ENCODE measurements at places on chromosomes 1 and 21.
A peak's percentile ranks its signal among the peaks of the same experiment; 100 is the strongest.

GRCh38 chr1:232684371-232685105, 54.6 kb upstream of the SIPA1L2 start:
- DNase-seq, result no peak

GRCh38 chr1:1627829-1628753, 3.9 kb upstream of the MMP23B start:
- no peak for DNase-seq

GRCh38 chr1:84686223-84686622, 4.0 kb downstream of the SSX2IP start:
- DNase-seq, result no peak

GRCh38 chr1:28811766-28812668, at the start of gene OPRD1:
OPRD1 (plus strand) TSS chr1:28812170; CDS start chr1:28812384, 214 bp downstream.
- no peak for DNase-seq

DNA sequence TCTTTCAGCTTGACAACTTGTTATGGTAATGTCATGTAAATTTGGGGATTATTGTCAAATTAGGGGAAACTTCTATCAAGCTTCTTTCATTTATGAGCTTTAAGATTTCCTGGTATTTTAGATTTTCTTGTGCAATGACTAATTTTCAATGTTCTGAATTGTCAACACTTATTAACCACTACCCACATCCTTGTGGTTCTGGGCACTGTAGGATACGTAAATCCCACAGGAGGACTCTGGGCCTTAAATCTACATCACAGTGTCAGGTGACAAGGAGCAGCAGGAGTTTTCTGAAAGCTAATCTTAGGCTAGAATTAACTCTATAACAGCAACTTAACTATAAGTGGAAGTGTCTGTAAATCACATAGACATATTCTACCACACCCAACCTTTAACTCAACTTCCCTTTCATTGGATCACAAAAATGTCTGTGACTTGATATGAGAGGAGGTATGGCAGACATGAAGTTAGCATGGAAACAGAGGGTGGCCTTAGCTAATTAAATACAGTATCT, 397.7 kb downstream of the HLX start:
- DNase-seq, result no peak

DNA sequence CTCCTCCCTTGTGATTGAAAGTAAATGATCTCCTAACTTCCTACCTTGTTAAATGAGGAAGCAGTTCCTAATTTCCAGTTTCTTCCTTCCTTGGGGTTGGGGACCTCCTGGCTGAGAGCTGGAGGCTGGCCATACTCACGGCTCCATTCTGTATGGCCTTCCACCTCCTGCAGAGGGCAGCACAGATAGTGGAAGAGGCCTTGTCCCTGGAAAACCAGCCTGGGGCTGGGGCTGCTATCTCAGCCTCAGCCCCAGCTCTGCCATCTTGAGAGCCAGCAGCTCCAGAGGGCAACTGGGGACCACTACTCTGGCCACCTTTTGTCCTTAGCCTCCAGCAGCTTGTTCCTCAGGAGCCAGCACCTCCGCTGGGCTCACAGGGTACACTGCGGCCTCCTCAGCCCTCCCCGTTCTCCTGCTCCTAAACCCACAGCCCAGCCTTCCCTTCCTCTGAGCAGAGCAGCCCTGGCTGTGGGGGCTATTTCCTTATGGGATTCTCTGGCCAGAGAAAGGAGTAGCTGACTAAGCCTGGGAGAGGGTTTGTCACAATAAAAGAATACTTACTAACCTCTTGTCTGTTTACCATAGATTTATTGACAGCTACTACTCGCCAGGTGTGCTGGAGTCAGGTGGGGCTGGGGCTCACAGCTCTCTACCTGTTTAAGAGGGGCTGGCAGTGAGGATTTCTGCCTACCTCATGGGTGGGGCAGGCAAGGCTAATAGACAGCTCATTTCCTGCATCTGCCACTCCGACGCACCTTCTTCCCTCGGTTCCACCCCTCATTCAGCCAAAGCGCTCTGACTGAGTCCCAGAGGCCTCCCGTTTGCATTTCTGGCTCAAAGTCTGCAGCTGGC, 6.3 kb downstream of the TMEM234 start:
- DNase-seq, result peak; percentile 73

GRCh38 chr1:108041360-108042142, 76.6 kb upstream of the VAV3 start:
- peak; percentile 8 for DNase-seq

DNA sequence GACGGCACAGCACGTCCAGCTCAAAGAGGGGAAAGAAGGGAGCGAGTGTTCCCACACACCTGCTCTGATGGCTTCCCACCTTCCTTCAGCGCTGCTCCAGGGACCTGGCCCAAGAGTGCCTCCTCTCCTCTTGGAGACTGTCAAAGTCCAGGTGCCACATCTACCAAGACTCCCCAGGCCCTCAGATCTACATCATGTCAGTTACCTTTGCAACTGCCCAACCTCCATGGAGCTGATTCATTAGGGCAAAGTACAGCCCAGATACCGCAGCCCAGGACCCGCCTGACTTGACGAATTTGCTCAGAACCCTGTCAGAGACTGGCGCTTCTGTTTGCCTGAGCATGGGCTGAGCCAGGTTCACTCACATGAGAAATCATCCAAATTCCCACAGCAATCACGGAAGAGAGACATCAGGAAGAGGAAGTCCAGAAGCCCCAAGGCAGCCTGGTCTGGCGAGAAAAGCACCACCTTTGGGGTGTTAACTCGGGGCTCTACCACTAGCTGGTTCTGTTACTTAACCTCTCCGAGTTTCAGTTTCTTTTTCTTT, at the start of gene SEC16B:
SEC16B (minus strand) TSS at position 234 of the 547 bp plus-strand sequence. CDS start 2,077 bp downstream, outside the sequence.
- no peak for DNase-seq

- no peak for DNase-seq
Measured at GRCh38 chr1:212211371-212211770, 73.8 kb upstream of the PPP2R5A start.

- no peak for DNase-seq
Measured at GRCh38 chr1:203360547-203361185, 9.7 kb upstream of the FMOD start.

DNA sequence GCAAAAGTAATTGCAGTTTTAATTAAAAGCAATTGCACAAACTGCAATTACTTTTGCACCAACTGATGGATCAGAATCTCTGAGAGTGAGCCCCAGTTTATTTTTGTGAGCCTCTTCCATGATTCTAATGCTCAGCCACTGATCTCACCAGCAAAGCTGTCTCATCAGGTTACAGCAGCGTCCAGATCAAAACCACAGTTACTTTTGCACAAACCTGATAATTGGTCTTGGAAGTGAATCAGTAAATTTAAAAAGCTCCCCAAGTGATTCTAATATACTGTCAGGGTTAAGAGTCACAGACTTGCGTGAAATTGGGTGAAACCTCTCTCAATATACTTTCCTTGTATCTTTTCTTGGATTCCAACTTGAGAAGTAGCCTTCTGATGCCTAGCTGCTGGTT, 13.5 kb upstream of the CR2 start:
- no peak for DNase-seq

- DNase-seq, result no peak
Measured at GRCh38 chr1:46528297-46528955, 23.0 kb downstream of the KNCN start.

GRCh38 chr1:14848625-14849024, 250.1 kb downstream of the KAZN start:
- DNase-seq, result no peak

DNA sequence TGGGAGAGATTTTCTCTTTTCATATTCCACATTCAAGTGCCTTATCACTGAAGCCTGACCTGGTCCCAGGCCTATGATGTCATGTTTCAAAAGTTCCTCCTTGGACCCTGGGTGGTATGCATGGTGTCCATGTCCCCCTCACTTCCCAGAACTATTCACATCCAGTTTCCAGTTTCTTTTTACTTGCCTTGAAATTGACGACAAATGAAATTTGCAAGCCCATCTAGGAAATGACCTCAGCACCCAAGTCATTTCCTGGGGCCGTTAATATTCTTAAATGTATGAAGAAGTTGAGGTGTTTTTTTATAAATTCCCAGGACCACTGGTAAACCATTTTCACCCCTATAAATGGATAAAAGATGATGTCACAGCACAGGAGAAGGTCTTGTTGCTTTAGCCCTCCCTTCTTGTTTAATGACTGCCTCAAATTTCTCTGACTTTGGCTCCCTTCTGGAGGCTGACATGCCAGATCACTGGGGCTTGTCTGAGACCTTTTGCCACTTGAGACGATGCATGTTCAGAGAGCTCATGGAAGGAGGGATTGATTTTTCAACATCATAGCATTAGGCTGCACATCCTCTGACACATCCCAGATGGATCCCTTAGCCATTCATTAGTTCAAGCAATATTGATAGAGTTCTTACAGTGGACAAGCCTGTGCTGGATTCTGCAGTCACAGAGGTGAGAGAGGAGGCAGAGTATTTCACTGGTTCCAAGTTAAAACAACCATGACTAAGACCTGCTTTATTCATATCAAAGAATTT, 221.3 kb downstream of the PLPP3 start:
- no peak for DNase-seq

GRCh38 chr1:232378266-232379062, 251.5 kb downstream of the SIPA1L2 start:
- DNase-seq, result no peak

GRCh38 chr1:6645018-6645417, 20.4 kb downstream of the THAP3 start:
- DNase-seq, result no peak

DNA sequence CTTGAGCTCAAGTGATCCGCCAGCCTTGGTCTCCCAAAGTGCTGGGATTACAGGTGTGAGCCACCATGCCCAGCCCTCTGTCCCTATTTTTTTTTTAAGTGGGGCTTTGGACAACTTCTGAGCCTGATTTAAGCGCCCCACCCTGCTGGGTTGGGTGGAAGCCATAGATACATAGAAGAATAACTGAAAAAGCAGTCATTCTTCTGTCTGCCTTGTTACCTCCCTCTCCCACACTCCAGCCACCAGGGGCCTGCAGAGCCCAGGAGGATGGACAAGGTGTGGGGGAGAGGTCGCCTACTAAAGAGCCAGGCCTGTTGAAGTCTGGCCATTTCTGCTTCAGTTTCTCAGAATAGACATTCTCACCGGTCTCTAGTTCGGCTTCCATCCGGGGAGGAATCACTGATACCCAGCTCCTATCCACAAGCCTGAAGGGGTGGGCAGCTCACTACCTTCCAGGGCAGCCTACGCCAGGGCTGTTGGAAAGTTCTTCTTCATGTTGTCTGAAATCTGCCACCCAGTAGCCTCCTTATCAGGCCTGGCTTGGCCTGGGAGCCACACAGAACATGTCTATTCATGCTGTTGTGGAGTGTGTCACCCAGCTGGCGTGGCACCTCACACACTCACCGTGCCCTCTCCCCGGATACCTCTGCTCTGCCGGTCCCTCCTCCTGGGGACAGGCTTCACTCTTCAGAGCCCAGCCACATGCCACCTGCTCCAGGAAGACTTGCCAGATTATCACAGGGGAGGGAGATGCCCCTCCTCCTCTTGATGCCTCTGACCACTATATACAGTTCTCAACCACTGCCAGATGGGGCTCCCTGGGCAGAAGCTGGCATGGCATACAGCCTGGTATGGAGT, 27.7 kb downstream of the KNCN start:
- no peak for DNase-seq

GRCh38 chr1:243452092-243452491, 196.3 kb downstream of the SDCCAG8 start:
- no peak for DNase-seq

DNA sequence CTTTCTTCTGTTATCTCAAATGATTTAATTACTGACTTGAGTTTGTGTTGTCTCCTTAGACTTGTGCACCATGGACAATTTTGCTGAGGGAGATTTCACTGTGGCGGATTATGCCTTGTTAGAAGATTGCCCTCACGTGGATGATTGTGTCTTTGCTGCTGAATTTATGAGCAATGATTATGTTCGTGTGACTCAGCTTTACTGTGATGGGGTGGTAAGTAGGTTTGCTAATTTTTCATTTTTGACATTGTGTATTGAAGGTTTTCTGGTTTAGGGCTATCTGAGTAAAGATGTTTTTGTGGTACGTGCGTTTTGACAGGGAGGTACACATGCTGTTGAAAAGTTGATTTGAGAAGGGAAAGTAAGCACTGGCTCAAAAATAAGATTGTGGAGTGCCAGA, 14.1 kb downstream of the TTC3 start:
- no peak for DNase-seq

DNA sequence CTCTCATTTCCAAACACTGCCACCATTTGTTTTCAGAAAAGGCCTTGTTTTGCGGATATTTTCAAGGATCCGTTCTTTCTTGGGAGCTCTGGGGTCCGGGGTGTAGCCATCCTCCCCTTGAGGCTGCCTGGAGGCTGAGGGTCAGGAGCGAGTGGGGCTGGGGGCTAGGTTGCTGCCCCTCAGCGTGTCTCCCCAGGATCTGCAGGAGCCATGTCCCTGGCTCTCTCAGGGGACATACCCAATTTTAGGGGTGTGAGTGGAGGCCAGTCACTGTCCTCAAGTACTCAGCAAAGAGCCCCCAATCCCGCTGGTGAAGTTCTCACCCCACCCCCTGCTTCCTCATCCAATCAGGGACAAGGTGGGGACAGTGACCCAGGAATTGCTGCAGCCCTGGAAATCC, 15.0 kb upstream of the PRDM16 start:
- no peak for DNase-seq

GRCh38 chr1:20322825-20323612, 32.3 kb downstream of the VWA5B1 start:
- DNase-seq, result peak; percentile 72

- DNase-seq, result no peak
Measured at GRCh38 chr1:15937706-15938168, 38.2 kb downstream of the ZBTB17 start.

DNA sequence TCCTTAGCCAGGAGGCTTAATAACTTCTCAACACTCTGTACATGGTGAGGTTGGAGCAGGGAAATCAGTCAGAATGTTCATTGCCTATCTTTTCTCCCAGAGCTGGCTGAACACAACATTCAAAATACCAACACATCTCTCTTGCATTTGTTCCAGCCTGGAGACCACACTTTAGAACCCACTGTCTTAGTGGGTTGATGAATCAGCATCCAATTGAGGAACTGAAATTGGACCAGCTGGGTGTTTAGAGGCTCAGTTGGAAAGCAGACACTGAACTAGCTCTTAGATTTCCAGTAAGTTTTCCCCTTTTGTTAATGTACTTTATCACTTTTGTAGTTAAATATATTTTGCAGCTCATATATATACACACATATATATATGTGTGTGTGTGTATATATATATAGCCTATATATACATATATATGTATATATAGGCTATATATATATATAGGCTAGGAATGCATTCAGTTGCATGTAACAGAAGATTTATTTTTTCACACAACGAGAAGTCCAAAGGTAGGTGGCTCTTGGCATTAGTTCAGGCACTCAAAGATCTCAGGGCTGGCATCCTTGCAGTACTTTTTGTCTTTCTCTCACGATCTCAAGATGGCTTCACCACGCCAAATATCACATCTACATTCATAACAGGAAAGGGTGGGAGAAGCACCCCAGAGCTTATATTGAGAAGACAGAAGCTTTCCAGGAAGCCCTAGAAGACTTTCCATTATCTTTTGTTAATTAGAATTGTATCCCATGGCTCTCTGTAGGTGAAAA, 35.0 kb upstream of the HUNK start:
- no peak for DNase-seq

GRCh38 chr1:56806804-56807203, 12.4 kb downstream of the FYB2 start:
- no peak for DNase-seq

GRCh38 chr1:115676498-115677181, 34.9 kb downstream of the VANGL1 start:
- no peak for DNase-seq

All from CD4-positive, alpha-beta T cell treated with Interleukin-6 for 4 hours (primary cell).